ENCODE measurements at places on chromosomes 3 and 15. TPM values are rescaled to one million over a fixed set of nuclear protein-coding genes. Genes with fewer than 3 reads are reported as not detected.

Gene CCR2
- 1.7 TPM for total RNA-seq

Gene INSYN1
- total RNA-seq: not detected

Gene UBAP1L
- 8.0 TPM for total RNA-seq

Gene UBL7
- 38.7 TPM for total RNA-seq

Gene CRABP1
- not detected for total RNA-seq

Gene GOLGA8G
- not detected for total RNA-seq

Gene CXCR6
- 1.7 TPM for total RNA-seq

Gene NEO1
- total RNA-seq: 16.3 TPM

Gene MAP1A
- total RNA-seq: 0.72 TPM

Gene MAN2A2
- 158 TPM for total RNA-seq

Gene IGSF10
- total RNA-seq: not detected

Gene NLGN1
- not detected for total RNA-seq

Gene PLSCR5
- not detected for total RNA-seq

Gene NR1I2
- 0.25 TPM for total RNA-seq

Gene CPB1
- not detected for total RNA-seq

Gene GP9
- total RNA-seq: 8.6 TPM

Gene PRICKLE2
- 0.07 TPM for total RNA-seq

Gene OCA2
- 0.56 TPM for total RNA-seq

Gene ISG20
- total RNA-seq: 137 TPM

Gene TEX9
- 1.1 TPM for total RNA-seq

Gene FBN1
- 0.33 TPM for total RNA-seq

Gene LRRC31
- not detected for total RNA-seq

Gene STARD9
- 20.0 TPM for total RNA-seq

Gene SUSD5
- not detected for total RNA-seq

Gene GOLGA6A
- 0.82 TPM for total RNA-seq

Gene CLEC3B
- total RNA-seq: 1.5 TPM

Gene KLHL40
- total RNA-seq: not detected

Gene FBLN2
- 2.7 TPM for total RNA-seq

Gene OTOL1
- not detected for total RNA-seq

Gene TRPM1
- total RNA-seq: not detected

Gene ROBO2
- not detected for total RNA-seq

Gene BFSP2
- total RNA-seq: not detected

Gene TNNC1
- not detected for total RNA-seq

Gene IGSF11
- not detected for total RNA-seq

Gene EOMES
- 32.2 TPM for total RNA-seq

Gene SMCO1
- not detected for total RNA-seq

Gene PRRT3
- total RNA-seq: 2.2 TPM

Gene POPDC2
- 6.2 TPM for total RNA-seq

Gene ALPK3
- 0.35 TPM for total RNA-seq

Gene GP5
- 0.80 TPM for total RNA-seq

Gene GOLGA6B
- not detected for total RNA-seq

Gene USP50
- 0.33 TPM for total RNA-seq

Gene TEX55
- total RNA-seq: not detected
